ENCODE measurements at places on chromosomes 6 and 20. TPM values are rescaled to one million over a fixed set of nuclear protein-coding genes. Genes with fewer than 3 reads are reported as not detected.

FOXS1 gene
- 20.2 TPM for total RNA-seq

ATP9A gene
- total RNA-seq: 49.0 TPM

ANKEF1 gene
- 1.5 TPM for total RNA-seq

PEX3 gene
- total RNA-seq: 16.5 TPM

KIF6 gene
- total RNA-seq: 0.42 TPM

SLC22A7 gene
- total RNA-seq: not detected

SASH1 gene
- 89.7 TPM for total RNA-seq

CYP24A1 gene
- not detected for total RNA-seq

CRISP3 gene
- not detected for total RNA-seq

SCGN gene
- not detected for total RNA-seq

HSPA12B gene
- total RNA-seq: 21.2 TPM

TREML1 gene
- total RNA-seq: 1.7 TPM

FGD2 gene
- total RNA-seq: 33.9 TPM

SLC23A2 gene
- 38.2 TPM for total RNA-seq

DLL1 gene
- 30.5 TPM for total RNA-seq

- H3K4me3 ChIP-seq: no peak overlapping the region
- H3K36me3 ChIP-seq: no peaks in the 10 kb centered on the region
- H3K27ac ChIP-seq: no peak overlapping the region
- no peak for DNase-seq
These were observed 86.1 kb downstream of the GJA10 start for GRCh38 chr6:89980353-89980752.

- H3K27me3 ChIP-seq: no peaks in the 10 kb centered on the region
- no peak for DNase-seq
- H3K4me1 ChIP-seq: no peaks in the 10 kb centered on the region
- H3K27ac ChIP-seq: no peak overlapping the region
- H3K36me3 ChIP-seq: no peaks in the 10 kb centered on the region
These were observed 282.1 kb upstream of the TCF21 start for GRCh38 chr6:133606852-133607251.

- no peak overlapping the region for H3K4me3 ChIP-seq
- no peaks in the 10 kb centered on the region for H3K4me1 ChIP-seq
- no peak for DNase-seq
- H3K27me3 ChIP-seq: no peaks in the 10 kb centered on the region
- no peak overlapping the region for H3K27ac ChIP-seq
- H3K36me3 ChIP-seq: no peaks in the 10 kb centered on the region
These were observed 269.5 kb upstream of the ARID1B start for GRCh38 chr6:156507656-156508055.

DNA sequence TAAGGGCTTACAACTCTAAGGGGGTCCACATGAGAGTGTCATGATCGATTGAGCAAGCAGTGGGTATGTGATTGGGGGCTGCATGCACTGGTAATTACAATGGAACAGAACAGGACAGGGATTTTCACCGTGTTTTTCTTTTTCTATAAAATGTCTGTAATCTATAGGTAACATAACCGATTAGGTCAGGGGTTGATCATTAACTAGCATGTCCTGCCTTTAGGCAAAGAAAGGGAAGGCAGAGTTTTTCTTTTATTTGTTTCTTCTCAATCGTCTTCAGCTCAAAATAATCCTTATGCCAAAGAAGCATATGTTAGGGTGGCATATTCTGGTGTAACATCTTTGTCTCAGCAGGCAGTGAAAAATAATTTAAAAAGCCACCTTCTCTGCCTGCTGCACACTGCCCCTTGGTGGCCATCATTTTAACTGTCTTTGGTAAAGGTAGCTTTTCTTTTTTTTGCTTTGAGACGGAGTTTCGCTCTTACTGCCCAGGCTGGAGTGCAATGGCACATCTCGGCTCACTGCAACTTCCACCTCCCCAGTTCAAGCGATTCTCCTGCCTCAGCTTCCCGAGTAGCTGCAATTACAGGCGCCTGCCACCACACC is 9.7 kb upstream of the CEP43 start:
- DNase-seq: no peak
- H3K4me3 ChIP-seq: no peak overlapping the region
- no peaks in the 10 kb centered on the region for H3K27me3 ChIP-seq
- no peaks in the 10 kb centered on the region for H3K36me3 ChIP-seq
- no peak overlapping the region for H3K27ac ChIP-seq

GRCh38 chr6:126531286-126531685 is 191.4 kb downstream of the CENPW start:
- no peak overlapping the region for H3K4me3 ChIP-seq
- no peak overlapping the region for H3K27ac ChIP-seq
- H3K4me1 ChIP-seq: no peaks in the 10 kb centered on the region
- DNase-seq: no peak
- no peaks in the 10 kb centered on the region for H3K27me3 ChIP-seq

DNA sequence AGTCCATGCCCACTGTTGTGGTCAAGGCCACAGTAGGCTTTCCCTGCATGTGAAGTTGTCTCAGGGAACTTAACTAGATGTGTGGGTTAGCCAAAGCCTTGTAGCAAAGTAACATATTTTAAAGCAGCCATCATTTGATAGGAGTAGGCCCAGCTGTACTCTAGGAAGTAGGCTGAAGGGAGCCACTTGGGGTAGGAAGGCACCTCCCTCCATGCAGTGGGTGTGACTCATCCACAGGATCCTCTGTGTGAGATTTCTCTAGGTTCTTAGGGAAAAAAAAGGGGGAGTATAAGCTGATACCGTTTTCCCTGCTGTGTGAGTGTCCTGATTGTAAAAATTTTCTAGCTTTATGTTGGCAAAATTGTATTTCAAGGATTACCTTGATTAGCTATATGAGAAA is 44.7 kb downstream of the VAPB start:
- H3K27ac ChIP-seq: no peak overlapping the region
- H3K4me3 ChIP-seq: no peak overlapping the region
- DNase-seq: no peak

DNA sequence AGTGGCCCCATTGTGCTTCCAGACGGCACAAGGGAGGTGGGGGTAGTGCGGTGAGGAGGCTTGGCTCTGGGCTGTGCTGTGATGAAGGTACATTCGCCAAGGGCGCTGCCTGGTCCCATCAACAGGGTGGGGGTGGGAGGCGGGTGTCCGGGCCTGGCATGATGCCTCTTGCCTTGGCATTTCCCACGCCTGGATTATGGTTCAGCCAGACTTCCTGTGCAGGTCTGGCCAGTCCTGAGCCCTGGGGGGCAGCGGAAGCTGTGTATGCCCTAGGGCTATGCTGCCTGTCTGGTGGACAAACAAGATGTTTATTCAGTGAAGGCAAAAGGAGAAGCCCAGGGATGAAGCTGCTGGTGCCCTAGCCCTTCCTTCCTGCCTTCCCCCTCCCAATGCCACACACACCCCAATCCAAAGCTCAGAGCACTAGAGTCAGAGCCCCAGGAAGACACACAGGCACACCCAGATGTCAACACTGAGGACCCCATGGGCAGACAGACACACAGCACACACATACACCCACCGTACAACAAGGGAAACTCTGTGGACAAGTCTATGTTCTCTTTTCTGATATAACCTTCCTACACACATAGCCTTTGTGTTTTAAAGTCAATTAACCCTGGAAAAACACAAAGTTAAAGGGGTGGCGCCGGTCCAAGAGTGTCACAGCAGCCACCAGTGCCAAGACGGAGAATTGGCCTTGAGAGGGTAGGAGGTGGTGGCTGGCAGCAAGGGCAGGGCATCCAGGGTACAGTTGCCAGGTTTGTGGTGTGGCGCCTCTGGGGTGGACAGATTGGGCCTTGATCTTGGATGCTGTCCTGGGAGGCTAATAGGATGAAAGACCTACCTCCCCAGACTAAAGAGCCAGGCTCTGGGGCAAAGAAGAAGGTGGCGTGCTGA is 54.7 kb upstream of the SAYSD1 start:
- H3K27me3 ChIP-seq: peaks cover 2% of the 10 kb centered on the region
- no peaks in the 10 kb centered on the region for H3K4me1 ChIP-seq

GRCh38 chr6:131460614-131461000 is 112.4 kb upstream of the ARG1 start:
- no peaks in the 10 kb centered on the region for H3K4me1 ChIP-seq
- H3K27ac ChIP-seq: no peak overlapping the region
- H3K27me3 ChIP-seq: no peaks in the 10 kb centered on the region
- no peak for DNase-seq
- no peaks in the 10 kb centered on the region for H3K36me3 ChIP-seq
- H3K4me3 ChIP-seq: no peak overlapping the region

GRCh38 chr6:33621711-33622388 is 728 bp downstream of the ITPR3 start:
- H3K27ac ChIP-seq: no peak overlapping the region
- no peak for DNase-seq
- H3K27me3 ChIP-seq: no peaks in the 10 kb centered on the region
- no peaks in the 10 kb centered on the region for H3K36me3 ChIP-seq
- H3K4me1 ChIP-seq: no peaks in the 10 kb centered on the region

DNA sequence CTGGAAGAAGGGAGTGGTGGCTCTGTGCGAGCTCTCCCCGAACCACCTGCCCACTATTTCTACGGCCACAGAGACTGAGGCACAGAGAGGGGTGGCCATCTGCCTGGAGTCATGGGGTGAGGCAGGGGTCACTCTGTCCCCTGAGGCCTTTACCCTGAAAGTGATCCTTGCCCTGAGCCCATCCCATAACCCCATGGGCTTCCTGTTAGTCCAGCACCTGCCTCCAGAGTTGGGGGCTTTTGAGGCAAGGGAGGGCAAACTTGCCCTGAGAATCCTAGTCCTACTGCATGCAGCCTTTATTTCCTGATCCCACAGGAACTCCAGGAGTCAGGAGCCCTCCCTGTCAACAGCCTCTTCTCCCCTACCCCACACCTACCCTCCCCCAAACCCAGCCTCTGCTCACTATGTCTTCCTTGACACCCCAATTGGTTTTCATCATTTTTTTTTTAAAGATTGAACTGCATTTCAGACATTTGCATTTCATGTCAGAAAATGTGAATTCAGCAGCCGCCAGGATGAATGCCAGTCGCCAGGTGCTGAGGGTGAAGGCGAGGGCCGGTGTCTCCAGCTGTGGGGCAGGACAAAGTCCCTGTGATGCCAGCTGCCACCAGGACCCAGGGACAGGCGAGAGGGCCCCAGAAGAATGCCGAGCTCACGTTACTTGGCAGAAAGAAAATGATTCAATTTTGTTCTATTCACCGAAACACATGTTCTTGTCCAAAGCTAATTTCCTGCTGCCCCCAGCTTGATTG is 47.6 kb upstream of the NNAT start:
- no peak overlapping the region for H3K4me3 ChIP-seq
- no peak overlapping the region for H3K27ac ChIP-seq
- DNase-seq: no peak
- no peaks in the 10 kb centered on the region for H3K27me3 ChIP-seq
- no peaks in the 10 kb centered on the region for H3K36me3 ChIP-seq
- H3K4me1 ChIP-seq: no peaks in the 10 kb centered on the region

GRCh38 chr20:42613076-42613475 is 576.6 kb downstream of the PTPRT start:
- no peaks in the 10 kb centered on the region for H3K27me3 ChIP-seq
- no peaks in the 10 kb centered on the region for H3K4me1 ChIP-seq

GRCh38 chr6:23559587-23560343 is 566.2 kb upstream of the NRSN1 start:
- H3K27ac ChIP-seq: no peak overlapping the region
- H3K27me3 ChIP-seq: no peaks in the 10 kb centered on the region
- no peaks in the 10 kb centered on the region for H3K4me1 ChIP-seq
- no peak overlapping the region for H3K4me3 ChIP-seq
- no peaks in the 10 kb centered on the region for H3K36me3 ChIP-seq

DNA sequence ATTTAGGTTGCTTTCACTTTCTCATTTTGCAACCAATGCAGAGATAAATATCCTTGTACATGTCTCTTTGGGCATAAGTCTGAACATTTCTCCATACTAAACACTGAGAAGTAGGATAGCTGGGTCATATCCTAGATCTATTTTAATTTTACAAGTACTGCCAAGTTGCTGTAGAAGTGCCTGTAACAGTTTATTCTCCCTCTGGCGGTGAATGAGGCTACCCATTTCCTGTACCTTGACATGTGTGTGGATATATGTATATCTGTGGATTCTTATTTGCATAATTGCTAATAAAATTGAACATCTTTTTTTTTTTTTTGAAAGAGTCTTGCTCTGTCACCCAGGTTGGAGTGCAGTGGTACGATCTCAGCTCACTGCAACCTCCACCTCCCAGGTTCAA is 48.0 kb upstream of the PNRC1 start:
- no peak for DNase-seq
- H3K4me3 ChIP-seq: no peak overlapping the region
- no peak overlapping the region for H3K27ac ChIP-seq

- H3K27me3 ChIP-seq: peaks cover 2% of the 10 kb centered on the region
- H3K4me3 ChIP-seq: no peak overlapping the region
- no peak overlapping the region for H3K27ac ChIP-seq
- no peaks in the 10 kb centered on the region for H3K36me3 ChIP-seq
- no peaks in the 10 kb centered on the region for H3K4me1 ChIP-seq
- DNase-seq: no peak
These were observed 107.7 kb upstream of the RALGAPA2 start for GRCh38 chr20:20820104-20820503.

GRCh38 chr6:19972221-19972620 is 135.1 kb downstream of the ID4 start:
- no peaks in the 10 kb centered on the region for H3K36me3 ChIP-seq
- H3K27ac ChIP-seq: no peak overlapping the region
- no peaks in the 10 kb centered on the region for H3K27me3 ChIP-seq
- no peak for DNase-seq

Data from aorta (tissue), 5 donors.